ENCODE measurements at places on chromosomes 12 and 14.

DNA sequence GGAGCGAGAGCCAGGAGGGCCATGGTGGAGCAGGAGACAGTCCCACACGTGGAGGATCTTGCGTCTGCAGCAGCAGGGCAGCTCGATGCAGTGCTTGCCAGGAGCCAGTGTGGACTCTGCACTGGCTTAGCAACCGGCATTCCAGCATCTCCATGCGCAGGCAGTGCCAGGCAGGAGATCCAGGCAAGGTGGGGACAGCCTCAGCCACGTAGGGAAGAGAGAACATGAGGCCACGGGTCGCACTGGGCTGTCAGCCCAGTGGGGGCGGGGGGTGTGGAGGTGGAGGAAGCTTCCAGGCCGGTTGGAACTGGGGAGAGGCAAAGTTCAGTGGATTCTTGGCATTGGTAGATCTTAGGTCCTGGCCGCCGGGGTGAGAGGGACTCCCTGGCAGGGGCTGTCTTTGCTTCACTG, 121.0 kb upstream of the EVL start:
- DNase-seq, result no peak

GRCh38 chr14:72783741-72784140, 110.2 kb downstream of the DPF3 start:
- no peak for DNase-seq

GRCh38 chr14:74575507-74575906, 36.5 kb downstream of the LTBP2 start:
- no peak for DNase-seq

GRCh38 chr14:34498684-34499412, 36.8 kb upstream of the SPTSSA start:
- no peak for DNase-seq
